ENCODE measurements at places on chromosomes 1 and 21. TPM values are rescaled to one million over a fixed set of nuclear protein-coding genes. Genes with fewer than 3 reads are reported as not detected.

NECTIN4 gene
- not detected for total RNA-seq

NUDT4B gene
- not detected for total RNA-seq

LCE2A gene
- total RNA-seq: not detected

RNPEP gene
- 43.4 TPM for total RNA-seq

KIF26B gene
- total RNA-seq: 0.05 TPM

- peaks cover 73% of the 10 kb centered on the region for H3K4me1 ChIP-seq
- H3K36me3 ChIP-seq: peaks cover 11% of the 10 kb centered on the region
- H3K4me3 ChIP-seq: no peak overlapping the region
- H3K27me3 ChIP-seq: no peaks in the 10 kb centered on the region
Measured at GRCh38 chr1:100360790-100361510, 8.6 kb downstream of the CDC14A start.

- no peak overlapping the region for H3K4me3 ChIP-seq
- no peaks in the 10 kb centered on the region for H3K36me3 ChIP-seq
- no peak for DNase-seq
- H3K4me1 ChIP-seq: peaks cover 3% of the 10 kb centered on the region
- H3K27ac ChIP-seq: no peak overlapping the region
Measured at GRCh38 chr1:174052621-174053020, 30.5 kb upstream of the RC3H1 start.

DNA sequence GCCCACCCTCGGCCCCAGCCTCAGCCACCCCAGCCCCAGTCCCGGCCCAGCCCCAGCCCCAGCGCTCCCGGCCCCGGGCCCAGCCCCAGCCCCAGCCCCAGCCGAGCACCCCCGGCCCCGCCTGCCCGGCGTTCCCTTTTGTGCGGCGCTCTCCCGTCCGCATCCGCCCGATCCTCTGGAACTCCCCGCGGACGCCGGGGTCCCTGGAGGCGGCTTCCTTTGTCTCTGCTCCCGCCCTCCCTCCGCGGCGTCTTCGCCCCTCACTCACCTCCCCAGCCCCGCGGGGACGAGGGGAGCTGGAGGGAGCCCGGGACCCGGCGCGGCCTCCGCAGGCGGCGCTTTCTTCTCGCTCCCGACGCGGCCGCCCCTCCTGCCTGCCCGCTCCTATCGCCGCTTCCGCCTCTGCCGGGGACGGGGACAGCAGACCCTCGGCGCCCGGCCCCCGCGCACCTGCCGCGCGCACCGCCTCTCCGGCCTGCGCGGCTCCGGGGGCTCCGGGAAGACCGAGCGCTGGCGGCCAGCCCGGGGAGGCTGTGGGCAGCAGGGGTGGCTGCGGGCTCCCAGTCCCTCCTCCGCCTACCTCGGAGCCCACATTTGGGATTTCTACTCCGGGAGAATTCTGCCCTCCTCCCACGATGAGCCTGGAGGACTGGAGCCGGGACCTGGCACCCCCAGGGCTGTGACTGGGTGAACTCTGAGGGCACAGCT lies 14.0 kb downstream of the AGRN start:
- no peaks in the 10 kb centered on the region for H3K36me3 ChIP-seq
- H3K27ac ChIP-seq: no peak overlapping the region
- H3K4me1 ChIP-seq: peaks cover 15% of the 10 kb centered on the region
- peak overlapping the region; percentile 49 for H3K4me3 ChIP-seq
- DNase-seq: peak; percentile 49
- peaks cover 14% of the 10 kb centered on the region for H3K27me3 ChIP-seq

- H3K27ac ChIP-seq: peak overlapping the region; percentile 30
- peaks cover 9% of the 10 kb centered on the region for H3K4me1 ChIP-seq
- no peaks in the 10 kb centered on the region for H3K27me3 ChIP-seq
- peak; percentile 51 for DNase-seq
- no peak overlapping the region for H3K4me3 ChIP-seq
Measured at GRCh38 chr1:32066489-32066873, 6.3 kb upstream of the TMEM39B start.

DNA sequence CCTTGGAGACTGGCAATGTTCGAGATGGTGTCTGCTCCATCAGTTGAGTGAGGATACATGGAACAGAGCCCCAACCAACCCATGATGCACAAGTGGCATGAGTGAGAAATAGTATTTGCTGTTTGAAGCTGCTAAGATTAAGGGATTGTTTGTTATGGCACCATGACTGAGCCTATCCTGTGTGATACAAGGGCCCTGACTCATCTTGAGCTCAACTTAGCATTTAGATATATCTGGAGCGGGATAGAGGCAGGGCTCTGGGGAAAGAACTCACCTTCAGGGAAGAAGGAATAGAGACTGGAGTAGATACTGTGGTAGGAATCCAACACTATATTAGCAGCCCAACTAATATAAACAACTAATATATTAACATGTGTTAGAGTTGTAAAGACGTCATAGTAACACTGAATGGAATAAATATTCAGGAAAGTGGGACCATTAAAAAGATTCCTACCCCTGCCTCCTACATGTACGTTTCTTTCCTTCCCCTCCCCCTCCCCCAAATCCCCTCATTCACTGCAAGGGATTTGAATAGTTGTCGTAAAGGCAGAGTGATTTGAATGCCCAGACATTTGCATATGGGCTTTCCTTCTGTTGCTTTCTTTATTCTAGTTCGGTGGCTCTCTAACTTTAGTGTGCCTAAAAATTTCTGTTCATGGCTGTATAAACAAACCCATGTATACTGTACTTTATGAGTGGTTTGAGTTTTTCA lies 106.6 kb upstream of the POU3F1 start:
- H3K27me3 ChIP-seq: peaks cover 15% of the 10 kb centered on the region
- no peaks in the 10 kb centered on the region for H3K36me3 ChIP-seq

GRCh38 chr1:7884757-7885156 lies 31.9 kb upstream of the UTS2 start:
- no peak for DNase-seq
- peaks cover 26% of the 10 kb centered on the region for H3K27me3 ChIP-seq
- H3K36me3 ChIP-seq: no peaks in the 10 kb centered on the region

DNA sequence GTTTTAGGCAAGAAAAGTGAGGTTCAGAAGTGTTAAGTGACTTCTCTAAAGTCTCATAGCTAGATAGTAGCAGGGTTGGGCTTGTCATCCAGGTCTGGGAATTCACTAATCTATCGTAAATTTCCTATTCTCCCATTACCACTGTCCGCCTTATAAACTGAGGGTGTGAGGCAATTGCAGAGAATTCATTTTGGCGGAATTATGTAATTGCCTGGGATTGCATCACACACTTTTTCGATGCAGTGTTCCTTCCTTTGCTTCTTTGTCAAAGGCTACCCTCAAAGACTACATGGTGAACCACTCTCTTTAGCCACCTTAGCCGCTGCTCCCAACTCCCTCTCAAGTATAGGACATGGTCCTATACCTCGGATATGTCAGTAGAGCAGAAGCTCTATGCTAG lies 19.1 kb downstream of the SELP start:
- no peak overlapping the region for H3K27ac ChIP-seq
- no peaks in the 10 kb centered on the region for H3K36me3 ChIP-seq
- no peak for DNase-seq
- H3K4me1 ChIP-seq: peaks cover 25% of the 10 kb centered on the region

GRCh38 chr1:95117207-95118066 lies at the start of gene TLCD4:
Gene TLCD4, plus strand, starts transcription at chr1:95117355. Its CDS starts 26,547 bp downstream, at chr1:95143902.
- DNase-seq: peak; percentile 37
- peaks cover 3% of the 10 kb centered on the region for H3K4me1 ChIP-seq
- H3K36me3 ChIP-seq: no peaks in the 10 kb centered on the region
- peaks cover 30% of the 10 kb centered on the region for H3K27me3 ChIP-seq

DNA sequence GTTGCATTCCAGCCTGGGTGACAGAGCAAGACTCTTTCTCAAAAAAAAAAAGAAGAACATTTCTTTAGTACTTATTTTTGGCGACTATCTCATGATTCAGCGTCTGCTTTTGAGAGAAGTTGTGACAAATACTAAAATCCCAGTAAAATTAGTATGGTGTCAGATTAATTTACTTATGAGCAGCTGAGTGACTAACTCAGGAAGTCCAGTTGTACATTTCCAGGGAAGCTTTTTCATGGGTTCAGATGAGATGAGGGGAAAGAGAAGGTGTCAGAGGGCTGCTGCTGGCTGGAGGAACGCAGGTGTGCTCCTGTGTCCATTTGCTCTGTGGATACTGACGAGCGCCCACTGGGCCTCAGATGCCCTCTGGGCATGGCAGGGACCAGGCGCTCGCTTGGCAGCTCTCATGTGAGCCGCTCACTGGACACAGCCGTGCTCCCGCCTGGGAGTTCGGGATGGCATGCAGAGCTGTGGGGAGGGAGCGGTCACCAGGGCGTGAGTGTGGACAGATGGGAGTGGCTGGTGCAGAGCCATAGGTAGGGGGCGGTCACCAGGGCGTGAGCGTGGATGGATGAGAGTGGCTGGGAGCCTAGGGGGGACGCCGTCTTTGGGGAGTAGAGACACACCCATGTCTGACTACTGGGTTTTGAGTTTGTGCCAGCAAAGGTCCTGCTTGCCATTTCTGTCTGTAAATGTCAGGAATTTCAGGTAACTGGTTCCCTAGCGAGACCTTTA lies 55.0 kb downstream of the ADARB1 start:
- peak overlapping the region; percentile 20 for H3K27ac ChIP-seq
- no peak for DNase-seq
- no peak overlapping the region for H3K4me3 ChIP-seq
- H3K27me3 ChIP-seq: no peaks in the 10 kb centered on the region
- H3K4me1 ChIP-seq: peaks cover 32% of the 10 kb centered on the region

Data from activated naive CD4-positive, alpha-beta T cell treated with anti-CD3 and anti-CD28 coated beads for 36 hours (primary cell).